Central memory CD8-positive, alpha-beta T cell (primary cell): ENCODE measurements at places on chromosomes 5 and 9.

DNA sequence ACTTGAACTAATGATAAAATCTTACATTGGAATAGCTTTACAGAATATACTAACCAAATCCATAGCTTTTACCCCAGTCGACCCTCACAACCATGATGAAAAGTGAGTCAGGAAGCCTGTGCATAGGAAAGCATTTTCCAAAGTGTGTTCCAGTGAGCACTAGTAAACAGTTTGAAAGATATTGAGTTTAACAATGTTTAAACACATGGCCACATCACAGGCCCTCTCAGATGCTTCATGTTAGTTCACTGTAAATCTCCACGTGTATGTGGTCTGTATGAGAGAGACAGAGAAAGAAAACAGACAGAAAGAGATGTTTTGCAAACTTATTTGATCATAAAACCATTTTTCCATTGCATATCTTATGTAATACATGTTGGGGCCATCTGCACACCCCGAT, 27.0 kb downstream of the PRUNE2 start:
- DNase-seq: no peak

DNA sequence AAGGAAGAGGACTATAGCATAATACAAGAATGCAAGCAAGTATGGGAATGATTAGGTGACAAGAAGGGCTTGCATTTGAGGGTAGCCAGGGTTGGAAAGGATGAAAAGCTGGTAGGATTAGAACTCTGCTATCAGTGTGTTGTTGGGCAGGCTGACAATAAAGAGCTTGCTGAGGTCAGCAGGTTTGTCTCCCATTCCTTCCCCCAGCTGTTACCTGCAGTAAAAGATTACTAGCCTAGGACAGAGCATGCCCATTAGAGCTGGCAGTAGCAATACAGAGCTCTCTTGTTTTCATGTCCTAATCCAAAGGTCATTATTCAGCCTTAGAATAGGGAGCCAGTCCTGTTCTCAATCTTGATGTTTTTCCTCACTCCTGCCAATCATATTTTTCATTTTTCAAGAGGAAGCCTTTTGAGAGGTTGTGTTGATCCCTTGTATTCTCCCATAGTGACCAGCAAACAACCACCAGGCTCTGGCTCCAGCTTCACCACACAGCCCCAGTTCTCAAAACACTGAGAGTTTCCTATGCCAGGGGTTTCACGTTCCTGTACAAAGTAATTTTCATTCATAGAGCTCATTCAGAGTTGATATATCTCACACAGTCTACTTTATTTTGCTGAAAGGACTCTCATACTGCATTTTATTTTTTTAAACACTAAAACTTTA, 71.7 kb downstream of the OR2K2 start:
- DNase-seq: no peak

- DNase-seq: no peak
Measured at GRCh38 chr9:113618836-113619490, 155.4 kb downstream of the RGS3 start.

DNA sequence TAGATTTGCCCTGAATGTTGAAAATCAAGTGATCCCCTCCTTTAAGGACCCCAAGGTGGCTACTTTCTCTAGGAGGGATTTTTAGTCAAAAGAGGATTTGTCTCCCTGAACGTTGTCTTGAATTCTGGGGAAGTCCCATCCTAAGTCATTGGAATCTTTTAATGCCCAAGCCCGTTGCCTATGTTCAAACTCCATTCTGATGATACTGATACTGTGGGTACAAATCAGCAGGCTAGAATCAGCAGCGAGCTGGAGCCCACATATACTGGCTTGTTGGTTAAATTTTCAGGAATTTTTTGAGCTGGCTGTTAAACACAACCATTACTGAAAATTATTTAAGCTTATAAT, 22.4 kb upstream of the TNFSF15 start:
- DNase-seq: no peak

DNA sequence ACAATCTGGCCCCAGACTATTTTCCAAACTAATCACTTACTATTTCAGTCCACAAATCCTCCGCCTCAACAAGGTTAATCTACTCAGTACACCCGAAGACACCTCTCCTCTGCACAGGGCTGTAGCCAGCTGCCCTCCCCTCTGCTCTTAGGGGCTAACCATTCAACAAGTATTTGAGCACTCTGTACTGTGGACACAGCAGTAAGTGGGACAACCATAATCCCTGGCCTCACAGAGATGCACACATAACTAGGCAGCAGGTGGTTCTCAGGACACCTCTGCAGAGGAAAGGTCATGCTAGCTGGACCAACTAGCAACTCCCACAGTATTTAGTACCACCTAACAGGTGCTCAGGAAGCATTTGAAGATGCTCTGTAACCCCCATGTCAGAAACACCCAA, 5.5 kb downstream of the CAMSAP1 start:
- no peak for DNase-seq

- DNase-seq: no peak
Measured at GRCh38 chr9:91443321-91443993, 19.8 kb upstream of the NFIL3 start.

DNA sequence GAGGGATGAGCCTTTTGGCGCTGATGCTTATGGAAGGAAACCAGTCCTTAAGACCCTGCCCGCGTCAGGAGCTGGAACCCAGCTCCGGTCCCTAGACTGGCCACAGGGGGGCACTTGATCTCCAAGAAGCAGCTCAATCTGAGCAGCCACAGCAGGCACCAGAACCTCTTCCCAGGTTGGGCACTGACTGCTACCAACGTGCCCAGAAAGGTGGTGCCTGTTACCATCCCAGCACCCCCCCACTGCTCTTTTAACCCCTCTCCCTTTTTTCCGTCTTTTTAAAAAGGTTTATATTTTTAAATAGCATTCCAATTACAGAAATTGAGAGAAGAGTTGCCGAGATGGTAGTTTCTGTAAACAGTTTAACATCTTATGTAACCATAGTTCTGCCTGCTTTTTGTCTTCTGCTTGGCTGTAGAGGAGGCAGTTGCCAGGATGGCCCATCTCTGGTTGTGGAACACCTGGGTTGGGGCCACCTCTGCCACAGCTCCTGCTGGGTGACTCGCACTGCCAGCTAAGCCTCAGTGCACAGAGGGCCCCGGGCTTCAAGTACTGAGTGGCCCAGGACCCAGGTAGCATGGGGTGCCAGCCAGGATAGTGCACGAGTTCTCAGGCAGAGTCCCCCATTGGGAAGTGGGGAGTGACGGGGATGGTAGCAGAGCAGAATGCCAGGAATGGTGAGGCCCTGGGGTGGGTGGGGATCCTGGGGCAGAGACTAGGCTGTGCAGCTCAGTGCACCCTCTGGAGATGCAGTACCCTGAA, 62.8 kb downstream of the PFDN1 start:
- DNase-seq: no peak

GRCh38 chr5:56989676-56990075, 37.8 kb upstream of the MIER3 start:
- DNase-seq: no peak

DNA sequence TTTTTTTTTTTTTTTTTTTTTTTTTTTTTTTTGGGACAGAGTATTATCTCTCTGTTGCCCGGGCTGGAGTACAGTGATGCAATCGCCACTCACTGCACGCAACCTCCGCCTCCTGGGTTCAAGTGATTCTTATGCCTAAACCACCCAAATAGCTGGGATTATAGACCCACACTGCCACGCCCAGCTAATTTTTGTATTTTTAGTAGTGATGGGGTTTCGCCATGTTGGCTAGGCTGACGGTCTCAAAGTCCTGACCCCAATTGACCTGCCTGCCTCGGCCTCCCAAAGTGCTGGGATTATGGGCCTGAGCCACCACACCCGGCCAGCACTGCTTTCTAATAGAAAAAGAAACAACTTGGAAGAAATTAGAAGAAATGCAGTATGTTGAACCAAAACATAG, 39.2 kb downstream of the TTC1 start:
- DNase-seq: no peak

DNA sequence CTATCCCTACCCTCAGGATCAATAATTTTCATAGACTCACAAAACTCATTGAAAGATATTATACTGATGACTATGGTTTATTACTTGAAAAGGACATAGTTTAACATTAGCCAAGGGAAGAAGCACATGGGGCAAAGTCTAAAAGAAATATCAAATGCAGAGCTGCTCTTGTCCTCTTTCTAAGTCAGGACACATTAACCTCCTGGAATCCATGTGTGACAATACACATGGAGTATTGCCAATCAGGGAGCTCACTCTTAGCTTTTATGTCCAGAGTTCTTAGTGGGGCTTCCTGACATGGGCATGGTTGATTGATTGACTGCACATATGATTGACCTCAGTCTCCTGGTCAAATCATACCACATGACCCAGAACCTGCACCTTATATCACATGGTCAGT, 165.5 kb upstream of the COX7C start:
- no peak for DNase-seq

DNA sequence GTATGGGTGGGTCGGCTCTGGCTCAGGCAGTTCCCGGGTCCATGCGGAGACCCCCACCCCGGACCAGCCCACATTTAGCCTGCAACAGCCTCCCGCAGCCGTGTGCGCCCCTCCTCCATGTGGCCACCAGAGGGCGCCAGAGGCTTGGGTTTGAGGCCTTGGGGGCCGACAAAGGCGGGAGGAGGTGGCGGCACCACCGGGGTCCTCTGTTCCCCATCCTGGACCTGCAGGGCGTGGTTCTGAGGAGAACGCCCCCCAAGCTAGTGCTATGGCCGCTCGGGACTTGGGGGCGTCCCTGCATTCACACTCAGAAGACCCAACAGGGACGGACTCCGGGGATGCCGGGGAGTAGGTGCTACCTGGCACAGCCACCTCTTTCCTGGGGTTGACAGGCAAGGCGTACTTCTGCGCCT, 16.5 kb downstream of the ASS1 start:
- DNase-seq: peak; percentile 53

DNA sequence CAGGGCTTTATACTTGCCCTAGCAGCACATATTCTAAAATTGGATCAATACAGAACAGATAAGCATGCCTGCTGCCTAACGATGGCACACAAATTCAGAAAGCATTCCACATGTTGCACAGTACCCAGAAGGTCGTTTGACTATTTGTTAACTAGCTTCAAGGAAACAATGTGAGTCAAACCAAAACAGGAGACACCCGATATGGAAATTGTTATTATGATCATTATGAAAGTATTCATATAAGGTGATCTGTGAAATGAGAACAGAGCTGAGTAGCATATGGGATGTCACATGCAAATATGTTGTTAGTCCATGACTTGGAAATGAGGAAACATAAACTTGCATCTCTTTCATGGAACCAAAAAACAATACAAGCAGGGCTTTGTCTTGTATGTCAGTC, 56.3 kb upstream of the BICD2 start:
- no peak for DNase-seq

DNA sequence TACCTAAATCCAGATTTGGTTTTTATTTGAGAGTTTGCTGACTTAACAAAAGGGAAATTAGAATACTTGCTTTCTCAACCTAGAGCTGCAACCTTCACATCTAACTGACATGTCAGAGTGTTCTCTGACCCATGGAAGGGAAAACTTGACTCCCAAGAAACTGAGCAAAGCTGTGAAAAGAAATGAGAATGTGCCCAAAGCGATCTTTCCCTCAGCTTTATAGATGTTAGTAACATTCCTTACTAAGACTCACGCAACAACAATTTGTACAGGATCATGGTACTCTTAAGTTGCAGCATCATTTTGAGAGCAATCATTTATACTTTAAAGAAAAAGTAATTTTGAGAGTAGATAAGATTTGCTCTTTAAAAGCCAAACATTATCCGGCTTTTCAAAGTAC, 117.0 kb upstream of the FBXL7 start:
- DNase-seq: no peak

DNA sequence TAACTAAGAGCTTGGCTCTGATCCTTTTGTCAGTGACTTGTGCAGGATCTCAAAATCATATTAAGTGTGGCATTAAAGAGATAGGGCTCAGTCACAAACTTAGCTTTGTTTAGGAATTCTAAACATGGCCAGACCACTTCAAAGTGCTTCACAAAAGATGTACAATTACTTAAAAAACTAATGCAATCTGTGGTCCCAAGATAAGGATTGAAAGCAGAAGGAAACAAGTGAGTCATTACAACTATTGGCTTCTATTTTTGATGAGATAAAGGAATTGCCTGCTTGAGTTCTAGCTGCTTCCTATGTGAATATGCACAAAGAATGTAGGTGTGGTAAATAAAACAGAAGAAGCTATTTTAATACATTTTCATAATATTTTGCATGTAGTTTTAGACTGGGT, 44.9 kb upstream of the SLC12A2 start:
- DNase-seq: no peak

DNA sequence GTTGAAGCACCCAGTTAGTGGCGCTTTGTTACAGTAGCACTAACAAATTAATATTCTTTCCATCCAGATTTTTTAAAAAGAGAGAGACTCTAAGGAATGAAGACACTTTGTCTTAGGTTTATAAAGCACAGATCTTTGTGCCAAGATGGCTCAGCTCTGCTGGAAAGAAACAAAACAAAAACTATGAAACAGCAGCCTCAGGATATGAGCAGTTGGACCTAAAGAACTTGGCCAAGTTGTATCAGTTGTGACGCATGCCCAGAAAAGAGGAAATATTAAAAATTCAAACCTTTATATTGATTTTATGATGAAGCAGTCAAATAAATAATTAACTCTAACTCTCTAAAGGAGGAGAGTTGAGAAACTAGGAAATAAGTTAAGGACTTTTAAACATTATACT, 427.2 kb downstream of the SPOCK1 start:
- DNase-seq: no peak

DNA sequence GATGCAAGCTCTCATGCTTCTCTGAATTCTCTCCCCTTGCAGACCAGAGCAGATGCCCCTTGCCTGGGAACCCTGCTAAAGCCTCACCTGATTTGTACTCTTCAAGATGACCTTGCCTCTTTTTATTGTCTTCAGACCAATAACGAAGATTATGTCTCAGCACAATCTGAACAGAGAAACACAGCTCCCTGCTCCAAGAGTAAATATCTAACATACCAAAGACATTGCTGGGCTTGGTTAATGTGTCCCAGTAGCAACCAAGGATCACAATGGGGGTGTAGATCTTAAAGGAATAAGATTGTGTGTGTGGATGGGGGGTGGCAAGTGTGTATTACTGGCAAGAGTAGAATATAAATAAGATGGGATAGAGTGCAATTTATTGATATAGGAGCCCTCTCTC, 67.6 kb upstream of the LHFPL2 start:
- no peak for DNase-seq

- peak; percentile 77 for DNase-seq
Measured at GRCh38 chr9:133677126-133678010, 41.2 kb downstream of the DBH start.

- DNase-seq: no peak
Measured at GRCh38 chr5:54462281-54462680, 6.8 kb downstream of the HSPB3 start.

DNA sequence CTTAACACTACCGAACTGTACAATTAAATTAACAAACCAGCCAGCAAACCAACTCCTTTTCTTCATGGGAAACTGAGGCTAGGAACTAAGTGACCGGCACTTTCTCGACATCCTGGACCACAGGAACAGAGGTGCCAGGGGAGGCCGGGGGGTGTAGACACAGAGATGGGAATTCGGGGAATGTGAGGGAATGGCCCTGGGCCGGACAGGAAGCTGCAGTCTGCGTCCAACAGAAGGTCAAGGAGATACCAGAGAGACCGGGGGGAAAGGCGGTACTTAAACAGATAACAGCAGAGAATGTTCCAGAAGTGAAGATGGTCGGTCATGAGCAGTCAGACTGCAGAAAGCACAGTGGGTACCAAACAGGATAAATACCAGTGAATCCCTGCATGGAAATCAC, 40.3 kb downstream of the DBH start:
- no peak for DNase-seq

GRCh38 chr5:170092455-170093101, 13.1 kb upstream of the FOXI1 start:
- no peak for DNase-seq

- DNase-seq: no peak
Measured at GRCh38 chr9:76644171-76644570, 120.1 kb upstream of the PCA3 start.

- DNase-seq: no peak
Measured at GRCh38 chr9:65449423-65449822, 164.4 kb upstream of the FOXD4L5 start.
